KG1 (cell line): ENCODE measurements at places on chromosomes 2 and 18.
A peak's percentile ranks its signal among the peaks of the same experiment; 100 is the strongest.

- no peak for DNase-seq
Observed at GRCh38 chr2:230178546-230179485, 41.0 kb downstream of the SP110 start.

- DNase-seq = no peak
Observed at GRCh38 chr18:68387246-68387645, 327.7 kb downstream of the TMX3 start.

GRCh38 chr2:65193446-65193845 lies 34.2 kb upstream of the ACTR2 start:
- DNase-seq = no peak

DNA sequence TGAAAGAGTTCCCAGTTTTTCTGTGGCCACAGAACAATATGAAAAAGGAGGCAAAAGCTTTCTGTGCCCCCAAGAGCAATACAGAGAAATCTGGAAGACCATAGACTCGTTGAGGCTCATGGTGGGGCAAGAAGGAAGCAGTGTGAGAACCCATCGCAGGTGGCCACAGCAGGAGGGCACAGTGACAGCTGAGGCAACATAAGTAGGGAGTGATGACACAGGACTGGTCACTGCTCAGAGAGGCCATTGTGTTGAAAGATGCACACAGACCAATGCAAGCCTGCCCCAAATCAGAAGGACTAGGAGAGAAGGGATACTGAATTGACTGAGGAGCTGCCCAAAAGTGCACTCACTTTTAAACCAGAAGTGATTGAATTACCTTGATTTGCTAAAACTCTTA lies 483.6 kb downstream of the EPHA4 start:
- no peak for DNase-seq

DNA sequence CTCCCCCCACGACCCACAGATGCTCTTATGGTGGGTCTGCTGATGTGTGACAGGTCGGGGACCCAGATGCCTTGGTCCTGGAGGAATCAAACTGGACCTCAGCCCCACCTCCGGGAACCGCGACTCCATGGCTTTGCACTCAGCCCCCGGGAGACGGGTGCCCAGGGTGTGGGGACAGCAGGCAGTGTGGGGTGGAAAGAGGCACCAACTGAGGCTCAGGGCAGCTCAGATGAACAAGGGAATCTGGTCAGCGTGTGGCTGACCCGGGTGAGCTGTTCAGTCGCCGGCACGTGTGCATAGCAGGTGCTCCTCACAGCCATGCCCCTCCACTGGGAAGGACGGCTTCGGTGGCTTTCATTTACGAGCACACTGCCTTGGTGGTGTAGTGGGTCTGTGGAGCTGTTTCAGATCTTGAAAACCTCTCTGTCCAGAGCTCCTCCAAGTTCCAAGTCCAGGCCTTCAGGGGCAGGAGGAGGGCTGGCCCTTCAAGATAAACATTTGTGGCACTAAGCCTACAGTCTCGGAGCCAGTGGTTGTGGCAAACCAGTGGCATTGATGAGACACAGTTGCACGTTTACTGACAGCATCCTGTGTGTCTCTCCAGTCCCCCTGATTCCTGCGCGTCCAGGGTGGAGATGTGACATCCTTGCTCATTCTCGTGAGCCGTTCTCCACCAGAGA lies 471.2 kb upstream of the HS6ST1 start:
- no peak for DNase-seq

- no peak for DNase-seq
Observed at GRCh38 chr18:33803636-33804035, 225.6 kb downstream of the ASXL3 start.

- DNase-seq = peak; percentile 61
Observed at GRCh38 chr2:64260817-64261216, 116.6 kb upstream of the PELI1 start.

DNA sequence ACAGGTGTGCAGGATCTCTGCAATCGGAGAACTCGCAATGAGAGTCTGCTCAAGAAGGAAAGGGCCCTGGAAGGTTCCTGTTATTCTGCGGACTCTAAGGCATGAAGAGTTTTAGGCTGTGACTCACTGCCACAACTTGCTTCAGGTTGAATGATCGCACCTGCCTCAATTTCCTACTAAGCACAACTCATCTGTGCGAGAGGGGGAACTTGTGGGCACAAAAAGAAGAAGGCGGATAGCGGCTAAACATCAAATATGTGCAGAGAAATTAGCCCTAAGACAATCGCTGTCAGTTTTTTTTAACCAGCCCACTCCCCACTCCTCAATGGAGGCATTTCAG lies 14.0 kb upstream of the CREG2 start:
- DNase-seq = no peak

GRCh38 chr2:27225526-27225925 lies 8.4 kb downstream of the CAD start:
- no peak for DNase-seq

DNA sequence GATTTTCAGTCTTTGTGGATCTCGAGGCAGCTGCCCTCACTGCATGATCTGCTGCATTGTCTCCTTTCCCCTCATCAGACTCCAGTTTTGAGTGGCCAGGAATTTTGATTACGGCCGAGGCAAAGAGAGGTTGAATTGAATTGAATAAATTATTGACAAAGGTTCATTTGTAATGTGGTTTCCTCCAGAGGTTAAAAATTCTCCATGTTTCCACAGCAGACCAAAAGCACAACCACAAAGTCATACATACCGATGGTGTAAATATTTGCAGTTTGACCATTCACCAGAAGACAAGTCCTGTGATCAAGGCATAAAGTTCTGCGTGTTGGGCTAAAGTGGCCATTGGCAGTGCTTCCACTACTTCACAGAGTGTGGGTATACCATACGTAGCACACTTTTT lies 343.8 kb upstream of the MYT1L start:
- DNase-seq = no peak

GRCh38 chr18:5890331-5891183 lies 4.8 kb downstream of the TMEM200C start:
- no peak for DNase-seq

GRCh38 chr2:47249157-47249900 lies 94.2 kb upstream of the STPG4 start:
- no peak for DNase-seq

- no peak for DNase-seq
Observed at GRCh38 chr2:45739796-45740485, 88.5 kb downstream of the PRKCE start.

DNA sequence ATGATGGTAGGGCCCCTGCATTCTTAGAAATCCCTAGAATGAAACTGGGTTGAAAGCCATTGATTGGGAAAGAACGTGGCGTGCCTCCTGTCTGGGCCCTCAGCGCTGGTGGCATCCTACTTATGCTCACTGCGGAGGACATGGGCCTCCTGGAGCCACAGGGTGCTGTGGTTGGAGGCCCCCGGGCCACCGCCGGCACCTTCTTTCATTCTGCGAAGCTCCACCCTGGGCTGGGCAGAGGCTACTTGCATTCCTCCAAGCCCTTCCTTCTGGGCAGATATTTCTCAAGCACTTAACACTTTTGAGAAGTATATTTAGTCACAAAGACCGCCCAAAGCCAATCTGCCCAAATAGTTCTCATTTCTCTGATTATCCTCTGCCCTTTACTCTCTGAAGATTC lies 311.9 kb downstream of the MYCN start:
- no peak for DNase-seq

DNA sequence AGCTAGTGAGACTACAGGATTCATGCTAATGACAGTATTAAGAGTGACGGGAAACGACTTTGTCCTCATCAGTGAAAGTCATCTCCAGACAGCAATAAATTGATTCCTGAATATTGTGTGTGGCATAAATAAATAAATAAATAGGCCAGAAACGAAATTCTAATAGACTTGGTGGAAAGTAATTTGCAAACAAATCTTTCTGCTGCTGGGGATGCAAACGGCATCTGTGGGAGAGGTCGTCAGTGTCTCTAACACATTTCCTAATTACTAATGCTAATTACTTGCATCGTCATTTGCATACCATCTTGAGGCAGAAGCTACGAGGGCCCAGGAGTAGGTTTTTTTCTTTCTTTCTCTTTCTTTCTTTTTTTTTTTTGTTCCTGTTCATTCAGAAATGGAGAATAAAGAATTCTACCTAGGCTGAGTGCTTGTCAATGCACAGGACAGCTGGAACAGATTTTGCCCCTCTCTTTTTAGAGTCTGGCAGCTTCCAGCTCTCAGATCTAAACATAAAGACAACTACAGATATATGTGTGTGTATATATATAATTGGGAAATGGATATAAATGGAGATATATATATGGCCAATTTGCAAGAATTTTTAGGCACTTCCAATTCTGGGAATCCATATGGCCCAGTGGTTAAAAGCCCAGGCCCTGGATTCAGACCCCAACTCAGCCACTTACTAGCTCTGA lies 75.1 kb downstream of the SPP2 start:
- DNase-seq = no peak

- DNase-seq = no peak
Observed at GRCh38 chr2:28216331-28216730, 176.3 kb upstream of the FOSL2 start.

DNA sequence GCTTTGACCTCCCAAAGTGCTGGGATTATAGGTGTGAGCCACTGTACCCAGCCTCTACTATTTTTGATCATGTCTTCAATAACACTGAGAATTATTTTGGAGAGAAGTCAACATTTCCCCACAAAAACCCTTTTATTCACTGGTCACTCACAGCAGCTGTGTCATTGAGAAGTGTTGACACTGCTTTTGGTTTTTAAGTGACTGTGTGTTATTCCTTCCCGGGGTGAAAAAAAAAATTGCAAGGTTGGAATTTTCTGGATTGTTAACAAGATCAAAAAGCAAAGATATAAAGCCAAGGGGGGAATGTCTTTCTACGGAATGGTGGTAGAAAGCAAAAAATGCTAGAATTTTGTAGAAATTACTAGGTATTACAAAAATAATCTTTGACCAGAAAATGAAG lies 61.5 kb downstream of the TANC1 start:
- DNase-seq = no peak

DNA sequence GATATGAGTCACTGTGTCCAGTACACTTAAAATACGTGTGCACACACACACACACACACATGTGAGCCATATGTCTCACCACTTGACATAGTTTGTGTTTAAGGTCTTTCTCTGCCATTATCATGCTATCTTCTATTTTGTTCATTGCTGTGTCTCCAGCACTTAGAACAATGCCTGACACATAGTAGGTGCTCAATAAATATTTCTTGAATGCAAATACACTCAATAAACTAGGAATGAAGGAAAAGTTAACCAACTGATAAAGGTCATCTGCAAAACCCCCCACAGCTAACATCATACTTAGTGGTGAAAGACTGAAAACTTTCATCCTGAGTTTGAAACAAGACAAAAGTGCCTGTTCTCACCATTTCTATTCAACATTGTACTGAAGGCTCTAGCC lies 4.4 kb downstream of the MOCOS start:
- no peak for DNase-seq

DNA sequence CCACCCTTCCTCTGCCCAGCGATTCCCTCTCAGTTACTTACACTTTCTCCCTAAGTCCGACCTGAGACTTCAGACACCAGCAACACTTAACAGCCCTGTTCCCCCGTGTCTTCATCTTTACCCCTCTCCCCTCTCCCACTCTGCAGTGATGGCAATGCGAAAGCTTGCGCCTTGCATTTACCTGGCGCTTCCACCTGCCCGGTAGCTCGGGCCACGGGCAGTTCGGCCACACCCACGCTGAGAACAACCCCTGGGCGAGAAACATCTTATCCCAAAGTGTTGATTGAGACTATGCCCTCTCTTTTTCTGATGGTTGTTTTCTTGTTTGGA lies 558 bp downstream of the DNAJC10 start:
- DNase-seq = no peak

DNA sequence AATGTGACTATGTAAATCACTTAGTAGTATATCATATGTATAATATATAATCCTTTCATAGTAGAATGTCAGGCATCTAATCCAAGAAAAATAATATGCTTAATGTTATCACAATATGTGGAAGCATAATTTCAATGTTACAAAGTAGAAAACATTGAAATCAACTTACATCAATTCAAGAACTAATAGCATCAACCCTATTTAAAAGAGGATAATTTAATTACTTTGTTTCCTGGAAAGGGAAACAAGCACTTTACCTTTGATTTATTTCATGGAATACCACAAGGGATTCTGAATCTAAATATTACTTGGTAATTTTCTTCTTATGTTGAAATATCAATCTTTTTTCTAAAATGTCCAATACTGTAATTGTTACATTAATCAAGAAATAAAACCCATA lies 30.6 kb upstream of the SOCS6 start:
- no peak for DNase-seq

GRCh38 chr2:26778507-26778906 lies 7.3 kb upstream of the CENPA start:
- DNase-seq = no peak

DNA sequence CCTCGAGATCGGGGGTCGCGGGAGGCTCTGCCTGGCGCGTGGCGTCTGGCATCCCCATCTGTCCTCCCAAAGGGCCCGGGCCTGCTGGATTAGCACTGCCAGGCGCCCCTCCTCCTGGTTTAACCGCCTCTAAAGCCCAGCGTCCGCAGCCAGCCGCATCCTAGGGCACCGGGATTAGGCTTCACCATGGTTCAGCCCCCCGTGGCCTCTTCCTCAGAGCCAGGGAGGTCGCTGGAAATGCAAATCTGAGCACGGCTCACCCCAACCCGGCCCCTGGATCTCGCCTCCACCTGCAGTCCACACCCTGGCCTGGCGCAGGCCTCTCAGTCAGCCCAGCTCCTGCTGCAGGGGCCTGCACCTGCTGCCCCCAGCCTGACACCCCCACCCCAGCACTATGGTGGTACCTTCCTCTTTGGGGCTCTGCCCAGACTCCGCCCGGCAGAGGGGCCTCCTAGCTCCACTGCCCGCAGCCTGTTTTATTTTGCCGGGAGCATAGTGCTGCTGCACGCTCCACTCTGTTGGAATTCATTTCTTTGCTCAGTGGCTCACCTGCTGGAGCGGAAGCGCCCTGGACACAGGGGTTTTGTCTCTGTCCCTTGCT lies 13.2 kb downstream of the PRELID3A start:
- no peak for DNase-seq

DNA sequence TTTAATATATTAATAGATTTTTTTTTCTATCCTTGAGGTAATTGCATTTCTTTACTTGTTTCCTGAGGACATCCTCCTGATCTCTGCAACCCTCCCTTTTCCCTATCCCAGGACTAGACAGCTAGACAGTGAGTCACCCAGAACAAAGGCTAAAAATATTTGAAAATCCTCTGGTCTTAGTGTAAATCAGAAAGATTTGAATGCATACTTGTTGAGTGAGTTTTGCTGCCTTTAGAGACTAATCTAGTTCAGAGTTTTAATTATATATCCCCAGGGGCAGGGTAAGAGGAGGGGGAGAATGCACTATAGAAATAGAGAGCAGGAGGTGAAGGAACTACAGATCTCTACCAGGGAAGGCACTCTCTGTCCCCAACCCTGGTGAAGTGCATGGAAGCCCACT lies 202.3 kb upstream of the TCF4 start:
- no peak for DNase-seq
